ENCODE measurements at places on chromosomes 2 and 18. TPM values are rescaled to one million over a fixed set of nuclear protein-coding genes. Genes with fewer than 3 reads are reported as not detected.

GRCh38 chr18:31942291-31942998, 483 bp downstream of the TRAPPC8 start:
- peak; percentile 9 for DNase-seq

- DNase-seq, result no peak
These were observed 96.2 kb upstream of the SNTG2 start for GRCh38 chr2:854460-854859.

DNA sequence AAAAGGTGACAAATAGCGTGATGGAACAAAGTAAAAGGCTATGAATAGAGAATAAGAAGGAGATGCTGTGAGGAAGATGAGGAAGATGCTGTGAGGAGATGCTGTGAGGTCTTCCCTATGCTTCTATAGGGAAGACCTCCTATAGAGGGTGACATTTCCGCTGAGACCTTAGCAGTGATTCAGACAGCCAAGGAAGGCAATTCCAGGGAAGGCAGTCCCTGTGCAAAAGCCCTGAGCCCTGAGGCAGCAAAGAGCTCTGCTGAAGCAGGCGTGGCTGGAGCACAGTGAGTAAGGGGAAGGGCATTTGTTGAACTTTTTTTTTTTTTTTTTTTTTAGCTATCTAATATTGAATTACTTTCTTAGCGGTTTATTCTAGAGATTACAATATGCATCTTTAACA, 142.7 kb upstream of the FOSL2 start:
- no peak for DNase-seq

HOXD10 gene
- not detected for polyA plus RNA-seq

PKDCC gene
- polyA plus RNA-seq, result 91.4 TPM

RBM45 gene
- polyA plus RNA-seq, result 13.7 TPM

- no peak for DNase-seq
These were observed 9.0 kb downstream of the SETBP1 start for GRCh38 chr18:44689736-44690135.
